Naive thymus-derived CD4-positive, alpha-beta T cell (primary cell): ENCODE measurements at places on chromosomes 7 and 10. TPM values are rescaled to one million over a fixed set of nuclear protein-coding genes. Genes with fewer than 3 reads are reported as not detected.
A peak's percentile ranks its signal among the peaks of the same experiment; 100 is the strongest.

GRCh38 chr7:95596198-95597063, at the start of gene PDK4:
Gene PDK4, minus strand, starts transcription at chr7:95596516. Its CDS starts 223 bp downstream, at chr7:95596293.
- DNase-seq: no peak

DNA sequence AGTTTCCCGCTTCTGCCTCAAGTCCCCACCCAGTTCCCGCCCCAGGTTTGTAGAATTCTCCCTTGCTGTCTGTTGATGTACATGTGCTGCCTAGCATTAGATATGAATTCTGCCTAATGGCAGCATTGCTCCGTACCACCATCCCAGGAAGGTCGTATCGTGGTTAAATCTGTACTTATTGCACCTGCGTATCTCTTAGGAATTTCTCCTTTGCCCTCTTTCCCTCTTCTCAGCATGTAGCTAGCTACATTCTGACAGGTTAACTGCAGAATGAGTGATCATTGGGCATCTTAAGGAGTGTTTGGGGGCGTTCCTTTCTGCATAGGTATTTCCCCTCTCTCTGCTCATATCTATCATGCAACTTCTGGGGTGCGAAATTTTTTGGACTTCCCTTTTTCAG, 293.1 kb downstream of the GPR158 start:
- no peak for DNase-seq

DNA sequence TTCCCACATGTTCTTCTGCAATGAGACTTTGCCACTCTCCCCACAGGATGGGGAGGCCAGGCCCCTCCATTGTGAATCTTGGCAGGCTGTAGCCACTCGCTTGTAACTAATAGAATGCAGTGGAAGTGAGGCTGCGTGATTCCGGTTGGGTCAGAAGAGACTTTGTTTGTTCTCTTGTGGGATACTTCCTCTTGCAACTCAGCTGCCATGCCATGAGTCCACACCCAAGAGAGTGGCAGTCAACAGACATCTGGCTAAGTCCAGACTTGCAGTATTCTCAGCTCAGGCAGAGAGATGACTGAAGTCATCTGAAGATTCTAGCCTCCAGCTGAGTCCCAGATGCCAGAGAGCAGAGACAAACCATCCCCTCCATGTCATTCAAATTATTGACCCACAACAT, 153.4 kb upstream of the GDF10 start:
- DNase-seq: no peak

DNA sequence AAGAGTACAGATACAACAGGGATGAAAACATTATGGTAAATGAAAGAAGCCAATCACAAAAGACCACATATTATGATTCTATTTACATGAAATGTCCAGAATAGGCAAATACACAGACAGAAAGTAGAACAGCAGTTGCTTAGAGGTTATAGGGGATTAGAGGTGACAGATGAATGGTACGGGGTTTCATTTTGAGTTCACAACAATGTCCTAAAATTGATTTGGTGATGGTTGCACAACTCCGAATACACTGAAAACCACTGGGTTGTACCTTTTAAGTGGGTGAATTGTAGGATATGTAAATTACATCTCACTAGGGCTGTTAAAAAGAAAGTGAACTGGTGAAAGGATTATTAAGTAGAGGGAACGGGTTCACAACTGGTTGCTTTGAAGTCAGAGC, 76.3 kb upstream of the MRLN start:
- no peak for DNase-seq

DNA sequence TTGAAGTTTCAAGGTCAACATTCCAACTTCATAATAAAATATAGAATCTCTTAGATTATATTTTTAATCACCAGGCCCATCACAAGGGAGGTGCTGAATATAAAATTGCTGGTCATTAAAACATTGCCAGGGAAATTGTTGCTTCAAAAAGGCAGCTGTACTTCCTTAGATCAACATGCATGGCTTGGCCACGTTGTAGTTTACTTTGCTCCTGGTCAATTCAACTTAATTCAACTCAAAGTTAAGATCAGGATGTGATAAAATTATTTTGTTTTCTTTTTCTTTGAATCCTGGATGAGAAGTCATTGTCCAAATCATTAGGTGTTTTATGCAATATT, 317.4 kb downstream of the PAXIP1 start:
- DNase-seq: no peak

- DNase-seq: no peak
These were observed 58.2 kb upstream of the YAE1 start for GRCh38 chr7:39507866-39508551.

GRCh38 chr7:150957133-150958020, 20.7 kb downstream of the KCNH2 start:
- no peak for DNase-seq

DNA sequence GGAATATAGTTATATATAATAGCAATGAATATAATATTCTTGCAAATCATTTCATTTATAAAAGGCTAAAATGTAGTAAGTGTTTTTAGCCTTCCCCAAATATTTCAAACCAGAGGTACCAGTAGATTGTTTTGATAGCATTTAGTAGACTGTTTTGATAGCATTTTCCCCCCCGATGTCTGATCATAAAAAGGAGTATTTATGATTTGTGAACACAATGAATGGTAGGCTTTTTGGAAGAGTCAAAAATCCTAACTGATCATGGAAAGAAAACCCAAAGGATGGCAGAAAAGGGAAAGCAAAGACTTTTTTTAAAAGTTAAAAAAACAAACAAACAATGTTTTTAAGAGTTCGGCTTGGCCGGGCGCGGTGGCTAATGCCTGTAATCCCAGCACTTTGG, 152.5 kb downstream of the PIP4K2A start:
- no peak for DNase-seq

GRCh38 chr7:636396-636795, 90.1 kb upstream of the DNAAF5 start:
- peak; percentile 17 for DNase-seq

Gene MTERF1
- 17.2 TPM for total RNA-seq

Gene NEUROD6
- total RNA-seq: not detected

Gene ATE1
- 23.3 TPM for total RNA-seq

Gene VSTM2A
- not detected for total RNA-seq
